ENCODE measurements at places on chromosomes 6 and 20.

- DNase-seq, result peak; percentile 78
Observed at GRCh38 chr6:30102414-30102969, 10.4 kb downstream of the TRIM31 start.

GRCh38 chr20:25629816-25630499, 6.1 kb upstream of the NANP start:
- no peak for DNase-seq

DNA sequence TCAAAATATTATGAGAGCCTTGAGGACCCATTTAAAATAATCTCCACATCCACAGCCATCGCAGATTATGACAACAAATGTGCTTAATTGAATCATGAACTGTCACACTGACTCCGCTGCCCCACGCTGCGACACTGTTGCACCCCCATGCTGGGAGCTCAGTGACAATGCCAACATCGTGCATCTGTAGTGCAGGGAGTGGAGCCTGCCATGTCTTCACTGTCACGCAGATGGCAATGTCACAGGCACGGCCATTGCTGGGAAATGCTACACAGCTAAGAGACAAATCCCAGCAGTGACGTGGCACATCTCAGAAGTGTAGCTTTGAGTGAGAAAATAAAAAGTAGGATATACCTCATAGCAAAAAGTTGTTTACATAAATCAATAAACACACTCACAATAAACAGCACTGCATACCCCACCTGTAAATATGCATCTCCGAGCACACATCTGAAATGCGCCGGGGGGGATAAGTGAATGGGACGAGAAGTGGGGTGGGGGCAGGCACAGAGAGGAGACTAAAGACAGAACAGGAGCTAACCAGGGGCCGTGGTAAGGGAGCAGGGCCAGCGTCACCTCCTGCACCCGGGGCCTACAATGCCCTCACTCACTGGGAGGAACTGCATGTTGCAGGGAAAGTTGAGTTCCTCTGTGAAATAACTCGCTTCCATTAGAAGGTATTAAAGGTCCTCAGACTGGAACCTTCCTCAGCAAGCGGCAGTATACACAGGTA, 349.9 kb downstream of the THBS2 start:
- no peak for DNase-seq

DNA sequence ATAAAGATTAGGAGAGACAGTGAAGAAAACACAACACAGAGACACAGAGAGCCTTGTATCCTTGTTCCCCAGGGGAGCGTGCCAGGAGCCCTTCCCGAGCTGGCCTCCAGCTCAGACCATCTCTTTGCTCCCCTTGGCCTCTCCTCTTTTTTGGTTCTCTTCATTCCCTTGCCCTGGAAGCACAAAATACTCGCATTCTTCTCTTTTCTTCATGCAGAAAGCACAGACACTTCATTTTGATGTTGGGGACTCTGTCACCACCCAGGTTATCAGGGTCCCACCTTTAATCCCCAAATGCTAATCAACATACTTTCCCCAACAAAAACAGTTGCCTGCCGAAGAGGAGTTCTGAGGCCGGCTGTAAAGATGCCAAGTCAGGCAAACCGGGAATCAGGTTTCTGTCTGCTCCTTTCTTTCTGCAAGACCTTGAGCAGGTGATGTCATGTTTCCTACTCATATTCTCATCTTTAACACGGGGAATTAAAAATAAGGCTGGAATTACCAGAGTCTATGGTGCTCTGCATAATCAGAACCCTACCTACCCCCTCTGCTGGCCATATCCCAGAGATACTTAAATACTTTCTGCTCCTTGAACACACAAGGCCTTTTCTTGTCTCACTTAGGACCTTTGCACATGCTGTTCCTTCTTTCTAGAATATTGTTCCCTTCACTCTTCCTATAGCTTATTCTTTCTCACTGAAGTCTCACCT, 21.7 kb downstream of the TGM6 start:
- DNase-seq, result peak; percentile 42
